ENCODE measurements at places on chromosomes 5 and 9. TPM values are rescaled to one million over a fixed set of nuclear protein-coding genes. Genes with fewer than 3 reads are reported as not detected.

SLIT3 gene
- 3.4 TPM for total RNA-seq

TSSK1B gene
- not detected for total RNA-seq

RNF208 gene
- 10.5 TPM for total RNA-seq

CTXN3 gene
- total RNA-seq: not detected

MAMDC4 gene
- 6.8 TPM for total RNA-seq

PCDHGB2 gene
- total RNA-seq: 5.2 TPM

FAM153A gene
- total RNA-seq: not detected

ZER1 gene
- total RNA-seq: 35.2 TPM

PAEP gene
- not detected for total RNA-seq

ANKDD1B gene
- total RNA-seq: 1.9 TPM

GMCL2 gene
- total RNA-seq: not detected

SEMA4D gene
- 49.2 TPM for total RNA-seq

DNA sequence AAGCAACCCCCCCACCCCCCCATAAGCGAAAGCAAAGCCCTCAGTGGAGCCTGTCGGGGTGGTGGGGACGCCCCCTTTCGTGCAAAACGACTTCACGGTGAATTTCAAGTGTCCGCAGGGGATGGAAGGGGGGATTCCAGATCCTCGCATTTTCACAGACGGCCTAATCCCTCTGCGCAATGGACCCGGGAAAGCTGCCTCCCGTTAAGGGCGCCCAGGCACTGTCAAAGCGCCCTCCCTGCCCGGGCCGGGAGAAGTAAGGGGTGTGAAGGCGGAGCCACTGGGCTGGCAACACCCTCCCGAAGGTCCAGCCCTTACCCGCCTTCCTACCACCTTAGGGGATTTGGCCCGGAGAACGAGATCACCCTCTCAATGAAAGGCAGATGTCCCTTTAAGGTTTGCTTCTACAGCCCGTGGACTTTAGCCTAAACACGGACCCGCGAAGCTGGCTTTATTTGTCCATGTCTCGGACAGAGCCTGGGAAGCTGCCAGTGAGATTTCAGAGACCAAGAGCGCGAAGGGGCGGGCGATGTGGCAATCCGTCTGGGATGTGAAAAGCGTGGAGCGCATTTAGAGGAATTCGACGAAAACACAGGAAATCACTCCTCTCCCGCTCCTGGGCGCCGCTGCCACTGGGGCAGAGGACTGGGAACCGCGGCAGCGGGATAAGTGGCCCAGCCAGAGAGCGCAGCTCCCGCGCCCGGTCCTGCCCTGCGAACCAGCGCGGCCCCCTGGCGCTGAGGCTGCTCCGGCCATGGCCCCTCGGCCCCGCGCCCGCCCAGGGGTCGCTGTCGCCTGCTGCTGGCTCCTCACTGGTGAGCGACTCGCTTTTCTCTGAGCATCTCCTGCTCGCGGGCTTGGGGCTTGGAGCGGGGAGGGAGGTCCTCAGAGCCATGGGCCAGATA lies at the start of the genes ITGA1 and PELO:
ITGA1 (plus strand) TSS at position 317 of the 905 bp plus-strand sequence; CDS start at position 755, 438 bp downstream.
PELO (plus strand) TSS at position 317 of the 905 bp plus-strand sequence. CDS start 12,479 bp downstream, outside the sequence.
- peak; percentile 92 for DNase-seq

- no peak for DNase-seq
These were observed 4.7 kb upstream of the OR1Q1 start for GRCh38 chr9:122609804-122610203.

DNA sequence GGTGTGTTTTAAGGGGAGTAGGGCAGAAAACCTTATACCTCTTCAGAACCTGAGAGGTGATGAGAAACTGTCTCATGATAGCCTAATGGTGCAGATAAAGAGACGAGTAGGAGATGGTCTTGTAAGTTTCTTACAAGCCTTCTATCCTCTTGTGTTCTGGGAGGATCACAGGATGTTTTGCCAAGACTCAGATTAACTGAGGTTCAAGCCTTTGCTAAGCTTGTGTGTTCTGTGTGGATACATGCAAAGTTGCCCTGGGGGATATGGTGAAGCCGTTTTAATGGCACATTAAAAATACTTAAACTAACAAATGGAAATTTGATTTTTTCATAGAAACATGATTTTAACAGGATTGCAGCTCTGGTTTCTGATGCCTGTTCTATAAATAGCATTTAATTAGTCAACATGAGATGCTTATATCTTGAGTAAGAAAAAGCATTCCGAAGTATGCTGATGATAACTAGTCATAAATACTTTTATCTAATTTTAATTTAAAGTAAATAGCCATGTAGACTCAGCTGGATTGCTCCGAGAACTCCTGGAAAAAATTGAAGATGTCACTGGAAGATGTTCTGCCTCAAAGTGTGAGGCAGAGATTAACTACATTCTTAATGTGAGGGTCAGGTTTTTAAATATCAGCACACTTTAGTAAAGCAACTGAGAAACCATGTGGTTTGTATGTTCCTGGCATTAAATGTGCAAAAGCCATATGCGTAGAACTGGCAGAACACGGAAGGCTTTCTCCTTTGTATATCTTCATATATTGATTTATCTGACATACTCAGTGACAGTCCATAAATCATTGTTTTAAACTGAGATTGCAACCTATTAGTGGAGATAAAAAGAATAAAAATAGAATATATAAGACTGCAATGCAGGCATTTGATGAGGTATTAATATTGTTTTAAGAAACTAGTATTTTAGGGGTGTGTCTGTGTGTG lies 53.7 kb downstream of the IPO11 start:
- DNase-seq: no peak

DNA sequence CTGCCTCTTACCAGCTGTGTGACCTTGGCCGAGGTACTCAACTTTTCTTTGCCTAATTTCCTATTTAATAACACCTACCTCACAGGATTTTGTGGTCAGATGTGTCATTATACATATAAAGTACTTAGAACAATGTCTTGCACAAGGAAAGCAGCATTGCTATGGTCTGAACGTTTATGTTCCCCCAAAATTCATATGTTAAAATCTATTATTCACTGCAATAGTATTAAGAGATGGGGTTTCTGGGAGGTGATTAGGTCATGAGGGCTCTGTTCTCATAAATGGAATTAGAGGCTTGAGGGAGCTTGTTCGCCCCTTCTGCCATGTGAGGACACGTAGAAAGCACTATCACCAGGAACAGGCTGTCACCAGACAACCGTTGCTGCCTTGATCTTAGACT lies 10.9 kb upstream of the RNF145 start:
- no peak for DNase-seq

DNA sequence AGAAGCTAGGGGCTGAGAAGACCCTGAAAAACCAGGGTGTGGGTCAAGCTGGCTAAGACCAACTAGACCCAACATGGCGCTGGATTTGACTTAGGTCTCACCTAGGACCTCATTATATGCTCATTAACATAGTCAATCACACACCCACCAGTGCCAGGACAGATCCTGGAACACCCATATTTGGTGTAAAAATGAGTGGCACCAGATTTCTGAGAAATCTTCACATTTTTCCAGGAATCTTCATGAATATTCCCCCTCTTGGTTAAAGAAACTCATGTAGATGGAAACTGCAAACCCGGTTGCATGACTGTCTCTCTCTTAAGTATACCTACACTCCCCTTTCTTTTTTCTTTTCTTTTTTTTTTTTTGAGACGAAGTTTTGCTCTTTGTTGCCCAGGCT lies 17.9 kb upstream of the RAB14 start:
- DNase-seq: no peak

DNA sequence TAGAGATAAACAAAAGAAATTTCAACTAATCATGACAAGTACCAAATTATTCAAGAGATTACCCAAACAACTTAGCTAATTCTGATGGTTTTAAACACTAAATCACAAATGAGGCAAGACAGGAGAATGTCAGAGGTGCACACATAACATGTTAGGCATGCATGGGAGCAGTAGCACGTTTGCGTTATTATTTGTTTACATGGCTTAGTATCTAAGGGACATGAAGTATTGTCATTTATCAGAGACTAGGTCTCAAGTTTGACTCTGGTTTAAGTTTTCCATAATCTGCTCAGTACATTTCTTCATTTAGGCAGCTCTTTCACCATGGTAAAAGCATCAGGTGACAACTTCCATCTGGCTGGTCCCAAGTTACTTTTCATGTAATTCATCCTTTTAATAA lies 244.1 kb upstream of the TNC start:
- no peak for DNase-seq

- DNase-seq: no peak
These were observed 32.6 kb downstream of the BARX1 start for GRCh38 chr9:93922535-93922934.

- DNase-seq: no peak
These were observed 123.0 kb downstream of the TRIO start for GRCh38 chr5:14266171-14266570.

DNA sequence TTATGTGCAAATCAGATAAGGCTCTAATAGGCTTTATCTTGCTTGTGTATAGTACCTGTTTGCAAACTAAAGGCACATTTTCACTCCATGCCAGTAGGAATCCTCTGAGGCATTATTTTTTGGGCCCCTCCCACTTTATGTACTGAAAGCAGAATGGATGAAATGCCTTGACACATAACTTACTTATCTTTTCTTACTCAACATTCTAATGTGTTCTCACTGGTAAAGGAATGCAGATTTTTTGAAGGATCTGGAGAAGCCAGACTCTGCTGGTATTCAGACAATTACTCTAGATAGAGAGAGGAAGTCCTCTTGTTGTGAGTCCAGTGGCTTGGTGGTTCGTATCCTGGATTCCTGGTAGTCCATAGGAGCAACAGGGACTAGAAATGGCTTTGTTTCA lies 336.7 kb downstream of the CCDC171 start:
- DNase-seq: no peak

DNA sequence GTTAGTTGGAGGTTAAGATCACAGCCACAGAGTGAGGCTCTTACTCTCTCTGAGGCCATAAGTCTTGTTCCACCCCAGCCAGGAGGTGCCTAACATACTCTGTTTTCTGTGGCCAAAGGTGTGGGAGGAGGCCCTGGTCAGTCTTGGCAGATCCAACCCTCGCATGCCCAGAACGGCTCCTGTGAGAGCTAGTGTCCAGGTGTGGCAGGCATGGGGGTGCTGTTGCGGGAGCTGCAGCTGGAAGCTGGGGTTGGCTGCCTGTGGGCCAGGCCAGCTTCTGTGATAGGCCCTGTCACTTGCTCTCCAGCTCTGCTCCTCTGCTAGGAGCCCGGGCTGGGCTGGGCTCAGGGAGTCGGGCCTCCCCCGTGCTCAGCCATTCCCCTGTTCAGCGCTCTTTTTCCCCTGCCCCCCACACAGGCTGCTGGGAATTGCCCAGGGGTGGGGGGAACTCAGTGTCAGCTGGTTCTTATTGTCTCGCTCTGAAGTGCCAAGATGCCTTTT lies 31.6 kb downstream of the IER5L start:
- DNase-seq: no peak

GRCh38 chr9:107983181-107983603 lies 493.6 kb upstream of the KLF4 start:
- no peak for DNase-seq

- no peak for DNase-seq
These were observed 1433.3 kb upstream of the C9orf72 start for GRCh38 chr9:29006628-29007027.

DNA sequence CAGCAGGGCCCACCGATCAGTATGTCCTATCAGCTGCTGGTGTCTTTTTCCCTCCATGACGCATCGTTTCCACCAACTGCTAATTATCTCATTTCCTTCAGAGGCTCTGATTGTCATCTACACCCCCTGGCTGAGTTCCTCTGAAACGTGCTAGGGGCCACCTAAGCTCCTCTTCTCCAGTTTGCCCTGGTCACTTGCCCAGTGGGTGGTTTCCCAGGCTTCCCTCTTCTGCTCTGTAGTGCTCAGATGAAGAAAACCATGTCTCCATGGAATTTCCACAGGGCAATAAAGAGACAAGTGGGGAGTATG lies 65.3 kb downstream of the TSTD2 start:
- no peak for DNase-seq

DNA sequence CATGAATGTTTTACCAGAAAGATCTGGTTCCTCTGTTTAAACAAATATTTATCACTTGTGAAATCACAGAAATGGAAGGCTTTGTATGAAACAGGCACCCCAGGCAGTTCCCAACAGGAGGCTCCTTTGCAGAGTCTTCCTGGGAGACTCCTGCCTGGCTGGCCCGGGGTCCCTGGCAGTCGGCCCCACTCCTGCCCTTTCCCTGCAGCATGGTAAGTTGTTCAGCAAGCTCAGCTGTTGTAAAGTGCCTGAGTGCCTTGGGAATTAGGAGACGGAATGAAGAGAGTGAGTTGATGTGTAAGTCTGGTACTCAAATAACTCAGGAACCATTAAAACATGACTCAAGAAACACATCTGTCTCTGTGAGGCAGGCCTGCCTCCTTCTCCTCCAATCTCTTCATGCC lies 17.5 kb upstream of the LHFPL2 start:
- DNase-seq: peak; percentile 61

- DNase-seq: peak; percentile 93
These were observed 398 bp downstream of the RAPGEF6 start for GRCh38 chr5:131634666-131634995.

DNA sequence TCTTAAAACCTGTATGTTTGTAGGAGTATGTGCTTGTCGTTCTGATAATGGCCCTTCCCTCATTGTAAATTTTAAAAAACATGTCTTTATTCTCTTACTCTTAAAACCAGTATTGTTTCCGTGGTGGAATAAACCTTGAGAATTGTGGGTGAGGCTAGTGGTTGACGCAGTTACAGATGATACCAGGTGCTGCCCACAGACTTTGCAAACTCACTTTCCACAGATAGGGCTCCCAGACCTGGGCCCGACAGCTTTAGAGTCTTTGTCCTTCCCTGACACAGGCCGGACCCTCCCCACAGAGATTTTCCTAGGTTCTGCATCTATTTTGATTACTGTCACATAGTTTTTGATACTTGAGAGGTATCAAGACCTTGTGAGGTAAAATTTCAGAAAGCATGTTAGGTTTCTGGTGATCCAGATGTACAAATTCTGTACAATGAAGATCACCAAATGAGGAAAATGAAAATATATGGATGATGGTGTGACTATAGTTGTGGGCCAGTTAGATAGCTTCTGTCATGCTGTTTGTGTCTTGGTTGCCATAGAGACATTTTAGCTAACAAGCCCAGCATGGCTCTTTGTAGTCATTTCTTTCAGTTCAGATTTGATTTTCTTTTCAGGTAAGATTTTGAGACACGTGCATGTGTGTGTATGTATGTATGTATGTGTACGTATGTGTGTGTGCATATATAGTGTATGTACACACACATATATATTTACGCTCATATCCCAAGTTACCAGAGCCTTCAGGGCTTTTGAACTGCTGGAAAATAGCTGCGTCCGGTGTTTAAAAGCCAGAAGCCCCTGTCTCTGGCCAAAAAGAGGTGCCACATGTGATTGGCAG lies 33.8 kb downstream of the DMRT1 start:
- DNase-seq: no peak

DNA sequence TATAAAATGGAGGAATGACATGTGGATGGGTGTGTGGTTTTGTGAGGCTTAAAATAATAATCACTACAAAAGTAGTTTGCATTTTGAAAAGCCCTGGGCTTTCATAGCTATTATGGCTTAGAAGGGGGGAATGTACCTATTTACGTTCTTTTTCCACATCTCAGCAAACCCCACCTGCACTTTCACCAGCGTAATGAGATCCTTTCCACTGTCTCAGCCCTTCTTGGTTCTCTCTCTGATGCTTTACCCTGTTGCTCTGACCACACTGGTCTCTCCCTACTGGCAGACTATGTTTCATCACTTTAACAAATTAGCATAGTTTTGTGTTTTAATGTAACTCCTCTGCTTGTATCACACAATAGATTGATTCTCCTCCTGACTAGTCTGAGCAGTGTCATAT lies 234.6 kb downstream of the DMRT2 start:
- no peak for DNase-seq

Data from endodermal cell (in vitro differentiated cells).